Activated naive CD8-positive, alpha-beta T cell treated with anti-CD3 and anti-CD28 coated beads for 36 hours (primary cell): ENCODE measurements at places on chromosomes 13 and 19. TPM values are rescaled to one million over a fixed set of nuclear protein-coding genes. Genes with fewer than 3 reads are reported as not detected.
A peak's percentile ranks its signal among the peaks of the same experiment; 100 is the strongest.

DNA sequence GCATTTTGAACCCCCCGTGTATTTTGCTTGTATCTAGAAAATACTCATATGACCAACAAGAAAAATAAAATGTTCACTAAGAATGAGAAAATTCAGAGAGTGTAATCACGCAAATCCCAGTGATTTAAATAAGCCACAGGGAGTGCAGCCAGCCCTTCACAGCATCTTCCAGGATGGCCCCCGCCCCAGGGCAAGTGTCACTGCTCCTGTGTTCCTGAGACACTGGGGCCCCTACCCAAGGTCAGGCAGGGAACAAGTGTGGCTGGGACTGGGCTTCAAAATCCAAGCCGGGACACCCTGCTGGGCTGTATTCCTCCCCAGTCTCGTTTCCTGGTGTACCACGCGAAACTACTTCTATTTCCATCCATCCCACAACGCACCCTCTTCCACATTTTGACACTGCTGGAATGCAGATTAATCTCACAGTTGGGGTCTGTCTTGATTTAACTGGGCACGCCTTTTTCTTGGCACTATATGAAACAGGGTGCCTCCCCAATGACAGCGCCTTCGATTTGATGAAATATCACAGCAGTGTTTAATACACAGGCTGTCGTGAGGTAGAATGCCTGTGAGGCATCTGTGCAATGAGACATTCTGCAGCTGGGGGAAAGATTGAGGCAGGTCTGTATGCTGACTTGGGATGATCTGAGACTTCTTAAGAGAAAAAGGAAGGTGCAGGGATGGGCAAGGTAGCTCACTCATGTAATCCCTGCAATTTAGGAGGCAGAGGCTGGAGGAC, 18.3 kb upstream of the CCNP start:
- no peak for DNase-seq

DNA sequence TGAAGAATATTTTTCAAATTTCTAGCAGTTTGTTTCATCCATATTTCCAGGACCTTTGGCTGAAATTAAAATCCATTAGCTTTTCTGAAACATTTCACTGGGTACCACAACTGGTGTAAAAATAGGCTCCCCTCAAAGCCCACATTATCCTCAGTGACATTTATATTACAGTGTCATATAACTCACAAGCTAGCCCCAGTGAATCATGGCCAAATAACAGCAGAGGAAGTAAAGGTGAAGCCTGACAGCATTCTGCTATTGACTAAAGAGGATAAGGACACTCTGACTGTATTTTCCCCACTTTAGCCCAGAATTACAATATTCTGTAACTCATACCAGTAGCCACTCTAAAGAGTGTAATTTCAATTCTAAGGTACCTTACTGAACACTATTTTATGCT, 21.9 kb downstream of the KCTD12 start:
- no peak for DNase-seq

DNA sequence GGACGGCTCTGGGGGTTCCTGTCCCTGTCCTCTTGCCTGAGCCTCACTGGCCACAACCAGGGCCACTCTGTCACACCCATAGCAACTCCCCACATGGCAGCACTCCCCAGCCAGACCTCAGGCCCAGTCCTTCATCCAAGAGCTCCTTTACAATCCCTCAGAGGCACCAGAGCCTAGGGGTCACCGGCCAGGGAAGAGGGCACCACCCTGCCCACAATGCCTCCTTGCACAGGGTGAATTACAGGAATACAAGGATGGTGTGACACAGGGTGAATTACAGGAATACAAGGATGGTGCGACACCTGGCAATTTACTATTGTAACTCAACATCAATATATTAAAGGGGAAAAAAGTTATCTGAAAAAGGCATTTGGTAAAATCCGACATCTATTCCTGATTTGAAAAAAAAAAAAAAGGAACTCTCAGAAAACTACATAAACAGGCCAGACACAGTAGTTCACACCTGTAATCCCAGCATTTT, 16.5 kb downstream of the MIER2 start:
- no peak for DNase-seq

DNA sequence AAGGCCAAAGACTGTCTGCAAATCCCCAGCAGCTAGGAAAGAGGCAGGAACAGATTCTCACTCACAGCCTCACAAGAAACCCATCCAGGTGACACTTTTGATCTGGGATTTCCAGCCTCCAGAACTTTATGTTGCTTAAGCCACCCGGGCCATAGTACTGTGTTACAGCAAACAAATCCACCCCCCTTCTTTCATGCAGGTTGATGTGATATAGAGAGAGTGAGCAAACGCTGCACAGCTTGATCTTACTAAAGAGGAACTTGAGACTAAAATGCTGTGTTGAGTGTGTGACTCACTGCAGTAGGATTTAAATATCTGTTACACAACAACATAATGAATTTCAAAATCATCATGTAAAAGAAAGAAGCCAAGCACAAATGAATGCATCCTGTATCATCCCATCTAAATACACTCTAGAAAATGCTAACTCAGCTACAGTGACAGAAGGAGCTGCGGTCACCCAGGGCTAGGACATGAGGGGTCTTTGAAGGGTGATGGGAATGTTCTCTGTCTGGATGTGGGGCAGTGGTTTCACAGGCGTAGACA, 32.2 kb downstream of the RCBTB2 start:
- no peak for DNase-seq

- no peak for DNase-seq
These were observed 112.5 kb downstream of the KLF5 start for GRCh38 chr13:73171271-73171682.

DNA sequence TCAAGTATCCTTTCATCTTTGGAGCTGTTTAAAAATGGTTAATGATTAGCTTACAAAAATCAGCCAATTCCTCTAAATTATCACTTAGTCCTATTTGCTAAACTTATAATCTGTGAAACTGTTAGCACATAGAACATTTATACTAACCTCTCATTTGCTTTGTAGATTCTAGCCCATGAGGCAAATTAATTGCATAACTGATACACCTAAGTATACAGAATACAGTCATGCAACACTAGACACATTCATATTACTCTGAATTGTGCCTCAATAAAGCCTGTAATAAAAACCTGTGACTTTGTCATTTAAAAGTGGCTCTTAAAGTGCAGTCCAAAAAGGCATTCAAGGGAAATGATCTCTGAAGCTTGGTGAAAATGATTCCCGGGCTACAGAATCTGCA, 21.0 kb downstream of the SERPINE3 start:
- DNase-seq: no peak

DNA sequence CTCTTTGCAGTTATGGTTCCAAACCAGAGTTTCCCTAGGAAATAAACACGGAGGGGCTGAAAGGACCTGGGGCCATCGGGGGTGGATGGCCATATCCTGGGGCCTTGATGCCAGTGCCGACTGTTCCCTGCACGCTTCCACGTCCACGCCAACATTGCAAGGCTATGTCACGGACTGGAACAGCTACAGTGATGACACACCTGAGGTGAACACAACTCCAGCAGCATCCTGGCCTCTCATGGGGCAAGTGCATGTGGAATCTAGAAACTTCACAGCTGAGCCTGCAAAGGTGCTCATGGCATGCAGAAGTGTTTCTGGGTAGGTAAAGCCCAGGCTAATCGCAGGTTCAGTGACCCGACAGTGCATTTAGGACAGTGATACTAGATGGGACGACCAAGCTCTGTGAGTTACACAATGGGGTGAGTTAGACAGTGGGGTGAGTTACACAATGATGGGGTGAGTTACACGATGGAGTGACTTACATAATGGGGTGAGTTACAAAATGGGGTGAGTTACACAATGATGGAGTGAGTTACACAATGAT, 52.0 kb upstream of the GAS6 start:
- no peak for DNase-seq

GRCh38 chr19:18262917-18263316, 11.3 kb downstream of the IQCN start:
- no peak for DNase-seq

DNA sequence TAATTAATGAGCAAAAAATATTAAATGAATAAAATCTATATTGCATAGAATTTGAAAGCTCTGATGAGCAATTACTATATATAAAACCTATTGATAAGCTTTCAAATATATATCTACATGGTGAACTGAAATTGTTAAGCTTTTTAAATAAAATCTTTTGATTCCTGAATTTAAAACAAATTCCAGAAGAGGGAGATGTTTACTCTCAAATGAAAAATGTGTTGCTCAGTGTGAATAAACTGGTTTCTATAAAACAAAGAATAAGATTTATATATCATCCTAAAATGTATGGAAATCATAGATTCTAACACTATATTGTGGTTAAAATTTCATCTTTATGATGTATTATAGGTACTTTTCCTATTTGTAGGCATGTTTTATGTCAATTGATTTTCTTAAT, 171.5 kb upstream of the SLITRK6 start:
- no peak for DNase-seq

- DNase-seq: peak; percentile 81
These were observed 3.1 kb upstream of the CTXN1 start for GRCh38 chr19:7928741-7929701.

ZNF284 gene
- total RNA-seq: 1.6 TPM

ZNF682 gene
- 13.9 TPM for total RNA-seq

NPHS1 gene
- 0.49 TPM for total RNA-seq

ZNF442 gene
- total RNA-seq: 1.7 TPM

TIMM44 gene
- total RNA-seq: 136 TPM

CEACAM20 gene
- total RNA-seq: not detected
